ENCODE measurements at places on chromosomes 4 and X. TPM values are rescaled to one million over a fixed set of nuclear protein-coding genes. Genes with fewer than 3 reads are reported as not detected.

DNA sequence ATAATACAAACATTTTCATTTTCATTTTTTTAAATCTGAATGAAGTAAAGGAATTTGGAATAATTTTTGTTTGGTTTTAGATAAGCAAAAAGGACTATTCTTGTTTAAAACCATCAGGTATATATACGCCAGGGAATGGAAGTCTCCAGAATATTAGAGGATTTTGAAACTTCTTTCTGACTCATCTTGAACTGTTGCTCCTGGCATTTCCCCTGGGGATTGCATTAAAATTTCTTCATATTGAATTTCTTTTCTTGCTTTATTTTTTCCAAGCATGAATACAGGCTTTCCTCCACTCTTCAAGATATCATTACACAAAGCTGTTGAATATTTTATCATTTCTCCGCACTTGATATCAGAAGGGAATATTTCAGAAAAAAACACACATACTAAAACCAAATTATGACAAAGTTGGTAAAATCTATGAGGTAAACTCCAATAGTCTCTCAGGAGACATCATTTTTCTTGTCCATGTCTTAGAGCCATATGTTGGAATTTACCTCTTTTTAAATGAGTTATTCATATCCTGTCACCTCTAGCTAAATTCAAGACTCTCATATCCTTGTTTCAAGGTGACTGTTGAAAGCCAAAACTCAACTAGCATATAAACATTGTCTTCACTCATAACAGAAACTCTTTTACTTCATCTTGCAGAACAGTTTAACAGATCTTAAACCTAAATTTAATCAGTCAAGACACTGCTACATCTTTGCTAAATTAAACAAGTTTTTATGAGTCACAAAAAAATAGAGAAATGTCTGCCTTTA is 20.7 kb upstream of the CSN1S1 start:
- no peak for DNase-seq

The RHOH gene
- total RNA-seq, result 0.65 TPM

The ZNF630 gene
- total RNA-seq, result 1.5 TPM

DNA sequence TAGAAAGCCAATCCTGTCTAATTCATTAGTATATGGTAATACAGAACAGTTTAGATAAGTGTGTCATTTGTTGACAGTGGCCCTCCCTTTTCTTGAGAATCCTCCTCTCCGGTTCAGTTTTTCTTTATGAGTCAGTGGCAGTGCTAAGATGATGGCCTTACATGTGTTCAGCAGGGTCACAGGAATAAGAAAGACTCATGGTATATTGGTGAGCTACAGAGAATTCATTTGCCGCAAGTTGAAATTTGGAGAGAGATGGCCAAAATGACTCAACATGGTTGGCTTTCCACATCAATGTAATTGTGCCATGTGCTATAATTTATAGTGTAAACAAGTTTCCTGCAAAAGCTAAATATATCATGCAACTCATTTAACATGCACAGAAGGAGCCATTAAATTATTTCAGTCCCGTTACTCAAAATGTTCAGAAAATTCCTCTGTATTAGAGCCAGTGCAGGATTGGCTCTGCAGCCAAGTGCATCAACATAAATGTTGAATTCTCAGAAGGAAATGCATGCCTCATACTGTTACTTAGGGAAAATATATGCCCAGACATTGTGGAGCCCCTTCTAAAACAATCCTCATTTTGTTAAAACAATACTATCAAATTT is 374.3 kb downstream of the AFF2 start:
- no peak for DNase-seq

The KIF4A gene
- 29.6 TPM for total RNA-seq

DNA sequence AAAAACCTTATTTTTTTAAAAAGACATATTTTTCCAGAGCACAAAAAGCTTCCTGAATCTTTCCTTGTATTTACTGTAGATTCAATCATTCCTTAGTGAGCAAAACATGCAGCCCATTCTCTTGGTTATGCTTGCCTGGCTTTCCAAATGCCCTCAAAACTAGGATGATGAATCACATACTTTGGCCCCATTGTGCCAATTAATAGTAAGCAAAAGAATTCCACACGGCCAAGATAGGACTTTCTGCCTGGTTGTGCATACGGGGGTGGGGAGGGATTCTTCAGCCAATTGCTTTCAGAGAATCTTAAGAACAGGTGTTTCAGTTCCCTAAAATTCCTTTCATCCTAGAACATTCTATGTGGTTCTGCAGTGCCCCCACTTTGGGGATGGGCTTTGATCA is 7.0 kb downstream of the RAI2 start:
- DNase-seq, result no peak

The TSPAN5 gene
- 138 TPM for total RNA-seq

DNA sequence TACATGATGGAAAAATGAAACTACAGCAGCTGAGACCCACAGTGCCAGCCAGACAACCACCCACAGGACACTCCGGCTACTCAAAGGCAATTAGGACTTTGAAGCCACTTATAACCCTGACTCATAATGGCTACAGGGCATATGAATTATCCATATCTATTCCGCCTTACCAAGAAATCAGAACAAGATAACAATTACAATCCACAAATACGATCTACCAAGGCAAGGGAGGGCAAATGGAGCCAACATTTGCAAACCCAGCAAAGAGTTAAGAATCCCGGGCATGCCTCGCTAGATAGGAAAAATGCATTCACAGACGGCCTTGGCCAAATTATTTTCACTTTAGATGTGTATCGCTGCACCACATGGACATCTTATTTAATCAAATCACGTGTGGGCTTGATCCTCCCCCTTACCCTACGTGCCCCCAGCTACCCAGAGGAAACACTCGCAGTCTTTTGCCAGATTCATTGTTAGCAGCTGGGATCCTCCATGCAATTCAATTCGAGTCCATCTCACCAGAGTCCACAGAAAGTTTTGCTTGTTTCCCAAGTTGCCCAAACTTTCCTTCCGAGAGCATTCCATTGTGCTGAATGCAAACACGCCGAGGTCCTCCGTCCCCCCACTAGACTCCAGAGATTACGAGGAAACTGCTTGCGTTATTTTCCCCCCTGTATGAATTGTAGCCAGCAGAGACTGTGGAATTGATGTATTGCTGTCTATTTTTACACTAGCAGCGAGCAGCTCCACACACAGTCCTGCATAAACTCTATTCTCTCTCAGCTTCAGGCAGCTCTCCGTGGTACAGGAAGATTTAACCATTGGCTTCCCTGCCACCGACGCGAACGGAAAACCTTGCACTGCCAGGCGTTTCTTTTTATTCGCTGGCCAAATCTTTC is 1.2 kb downstream of the PPARGC1A start:
- no peak for DNase-seq

The SLC25A43 gene
- total RNA-seq, result 22.8 TPM

The SLC6A8 gene
- total RNA-seq, result 4.6 TPM

DNA sequence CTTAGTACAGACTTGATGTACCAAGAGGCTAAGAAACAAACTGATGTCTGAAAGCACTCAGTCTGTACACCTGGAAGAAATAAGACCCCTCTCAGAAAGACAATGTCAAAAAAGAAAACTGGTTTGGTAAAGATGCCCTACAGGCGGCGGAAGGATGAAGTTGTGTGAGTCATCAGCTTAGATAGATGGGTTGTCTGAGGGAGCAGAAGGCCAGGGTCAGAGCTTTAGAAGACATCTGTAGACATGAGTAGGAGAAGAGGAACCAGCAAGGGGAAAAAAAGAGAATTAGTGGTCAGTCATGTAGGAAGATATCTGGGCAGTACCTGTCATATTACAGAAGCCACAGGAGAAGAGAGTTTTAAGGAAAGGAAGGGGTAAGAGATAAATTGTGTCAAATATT is 8.3 kb downstream of the SRPX2 start:
- DNase-seq, result no peak

DNA sequence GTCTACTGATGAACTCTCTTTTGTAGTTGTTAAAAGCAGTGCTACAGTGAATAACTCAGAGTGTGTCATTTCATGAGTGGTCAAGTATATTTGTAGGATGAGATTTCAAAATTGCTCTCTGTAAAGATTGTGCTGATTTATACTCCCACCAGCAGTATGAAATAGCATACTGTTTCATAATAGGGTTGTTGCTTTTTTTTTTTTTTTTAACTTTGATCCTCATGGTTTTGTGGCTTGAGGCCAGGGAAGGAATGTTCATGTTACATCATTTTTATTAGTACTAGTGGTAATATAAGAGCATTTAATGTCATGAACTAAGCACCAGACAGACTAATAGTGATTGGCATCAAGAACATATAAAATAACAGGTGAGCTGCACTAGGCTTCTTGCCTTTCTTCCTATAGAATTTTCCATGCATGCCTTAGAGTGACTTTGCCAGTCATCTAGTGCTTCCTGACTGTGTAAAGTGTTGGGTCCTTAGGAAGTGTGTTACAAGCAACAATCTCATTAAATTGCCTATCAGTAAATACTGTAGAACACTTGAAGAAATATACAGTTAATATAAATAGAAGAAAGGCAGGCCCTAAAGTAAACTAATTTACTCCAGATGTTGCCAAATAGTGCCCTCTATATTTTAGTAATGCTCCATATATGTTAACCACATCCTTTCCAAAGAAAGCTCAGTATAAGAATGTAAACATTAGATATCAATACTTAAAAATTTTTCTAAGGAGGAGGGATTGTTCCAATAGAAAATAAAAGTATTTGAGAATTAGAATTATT is 38.6 kb upstream of the MSMO1 start:
- peak; percentile 4 for DNase-seq

DNA sequence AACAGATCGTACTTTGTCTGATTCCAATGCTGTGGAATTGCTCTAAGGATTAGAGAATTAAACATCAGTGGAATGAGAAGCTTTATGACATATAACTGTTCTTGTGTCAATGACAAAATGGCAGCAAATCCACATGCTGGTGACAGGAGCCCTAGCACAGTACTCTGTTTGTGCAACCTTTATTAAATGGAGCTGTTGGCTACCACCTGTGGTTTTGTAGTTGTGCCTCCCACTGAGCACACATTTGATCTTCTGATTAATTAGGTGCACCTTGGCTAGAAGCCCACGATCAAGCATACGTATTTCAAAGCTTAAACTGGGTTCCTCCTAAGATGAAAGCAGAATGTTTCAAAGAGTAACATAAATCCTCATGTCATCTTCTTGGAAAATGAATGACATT is 394.0 kb upstream of the IGFBP7 start:
- no peak for DNase-seq
